Chondrocyte (in vitro differentiated cells): ENCODE measurements at places on chromosomes 2 and 18. TPM values are rescaled to one million over a fixed set of nuclear protein-coding genes. Genes with fewer than 3 reads are reported as not detected.

- H3K4me3 ChIP-seq = no peak overlapping the region
- no peaks in the 10 kb centered on the region for H3K36me3 ChIP-seq
- H3K27me3 ChIP-seq = peaks cover 10% of the 10 kb centered on the region
- no peaks in the 10 kb centered on the region for H3K4me1 ChIP-seq
- H3K27ac ChIP-seq = no peak overlapping the region
Measured at GRCh38 chr2:96091141-96091710, 25.1 kb downstream of the ADRA2B start.

DNA sequence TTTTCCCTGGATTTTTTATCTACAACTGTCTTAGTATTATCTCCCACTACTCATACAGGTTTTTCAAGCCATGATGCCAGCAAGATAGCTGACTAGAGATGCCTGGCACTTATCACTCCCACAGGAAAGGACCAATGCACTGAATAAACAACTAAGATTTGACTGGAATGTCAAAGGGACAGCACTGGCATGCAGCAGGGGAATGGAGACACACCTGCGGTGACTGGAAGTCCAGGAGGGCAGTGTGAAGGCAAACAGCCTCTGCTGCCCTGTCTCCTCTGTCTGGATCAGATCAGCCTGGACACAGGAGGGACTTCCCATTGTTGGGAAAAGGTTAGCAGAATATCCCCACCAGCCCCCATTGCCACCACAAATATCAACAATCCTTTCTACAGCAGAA is 85.1 kb downstream of the TMEM237 start:
- H3K4me3 ChIP-seq = no peak overlapping the region
- H3K27me3 ChIP-seq = no peaks in the 10 kb centered on the region
- H3K27ac ChIP-seq = no peak overlapping the region
- no peaks in the 10 kb centered on the region for H3K36me3 ChIP-seq
- H3K4me1 ChIP-seq = no peaks in the 10 kb centered on the region

DNA sequence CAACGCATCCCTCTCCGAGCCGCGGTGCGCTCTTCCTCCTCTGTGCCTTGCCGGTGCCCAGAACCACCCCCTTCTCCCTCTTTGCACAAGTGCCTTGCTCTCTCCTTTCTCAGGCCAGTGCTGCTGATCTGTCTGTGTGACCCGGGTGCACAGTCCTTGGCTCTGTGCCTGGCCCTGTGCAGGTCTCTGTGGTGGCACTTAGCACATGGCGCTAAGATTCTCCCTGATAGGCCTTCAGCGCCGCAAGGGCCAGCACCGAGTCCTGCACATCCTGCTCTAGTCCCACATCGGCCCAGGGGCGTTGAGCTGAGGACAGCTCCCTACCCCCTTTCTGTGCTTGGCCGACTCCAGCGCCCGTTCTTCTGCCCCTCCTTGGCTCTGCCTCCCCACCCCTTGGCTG is 136.1 kb downstream of the NEDD4L start:
- H3K4me3 ChIP-seq = no peak overlapping the region
- H3K4me1 ChIP-seq = peaks cover 43% of the 10 kb centered on the region
- DNase-seq = no peak
- peak overlapping the region; percentile 0 for H3K27ac ChIP-seq

GRCh38 chr2:69461404-69461803 is 24.2 kb upstream of the NFU1 start:
- H3K4me1 ChIP-seq = peaks cover 4% of the 10 kb centered on the region
- no peak overlapping the region for H3K4me3 ChIP-seq
- H3K27ac ChIP-seq = no peak overlapping the region
- no peaks in the 10 kb centered on the region for H3K27me3 ChIP-seq
- peaks cover 22% of the 10 kb centered on the region for H3K36me3 ChIP-seq

DNA sequence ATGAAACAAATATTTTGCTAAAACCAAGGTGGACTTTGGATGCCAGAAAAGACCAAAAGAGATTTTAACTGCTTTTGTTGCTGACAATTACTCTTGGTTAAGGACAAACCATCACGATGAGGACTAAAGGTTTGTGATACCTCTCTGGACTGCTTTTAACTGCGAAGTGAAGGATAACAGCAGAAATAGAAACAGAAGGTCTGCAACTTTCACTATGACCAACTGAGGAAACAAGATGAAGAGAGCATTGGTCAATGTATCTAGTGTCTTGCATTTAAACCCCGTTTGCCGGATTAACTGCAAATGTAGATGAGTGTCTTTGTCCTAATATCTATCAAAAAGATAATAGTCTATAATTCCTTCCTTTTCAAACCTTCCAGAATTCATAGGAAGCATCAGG is 541.7 kb downstream of the ERBB4 start:
- no peak overlapping the region for H3K4me3 ChIP-seq
- no peak overlapping the region for H3K27ac ChIP-seq
- H3K27me3 ChIP-seq = no peaks in the 10 kb centered on the region
- no peaks in the 10 kb centered on the region for H3K4me1 ChIP-seq
- no peaks in the 10 kb centered on the region for H3K36me3 ChIP-seq
- no peak for DNase-seq

DNA sequence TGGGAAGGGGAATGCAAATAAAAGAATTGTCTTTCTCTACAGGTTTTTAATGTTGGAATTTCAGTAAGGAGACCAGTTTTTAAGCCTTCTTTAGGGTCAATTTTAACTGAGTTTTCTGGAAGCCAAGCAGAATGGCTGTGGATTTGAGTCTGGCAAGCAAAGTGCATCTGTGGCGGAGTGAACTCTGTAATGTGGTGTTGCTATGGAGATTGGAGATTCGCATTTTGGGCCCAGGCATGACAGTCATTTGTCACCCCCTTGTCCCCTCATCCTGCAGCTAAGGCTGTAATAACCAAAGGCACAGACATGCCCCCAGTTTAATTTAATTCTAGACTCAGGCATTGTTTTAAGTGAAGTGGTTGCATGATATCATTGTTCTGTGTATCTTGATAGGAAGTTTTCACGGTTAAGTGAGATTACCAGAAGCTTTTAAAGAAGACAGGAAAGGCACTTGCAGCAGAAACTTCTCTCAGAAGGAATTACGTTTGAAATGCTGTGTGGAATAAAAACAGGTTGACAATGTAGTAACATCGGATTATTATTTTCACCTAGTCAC is 30.6 kb downstream of the ARMC9 start:
- H3K4me3 ChIP-seq = no peak overlapping the region
- peaks cover 19% of the 10 kb centered on the region for H3K36me3 ChIP-seq
- no peak for DNase-seq
- peaks cover 43% of the 10 kb centered on the region for H3K4me1 ChIP-seq

DNA sequence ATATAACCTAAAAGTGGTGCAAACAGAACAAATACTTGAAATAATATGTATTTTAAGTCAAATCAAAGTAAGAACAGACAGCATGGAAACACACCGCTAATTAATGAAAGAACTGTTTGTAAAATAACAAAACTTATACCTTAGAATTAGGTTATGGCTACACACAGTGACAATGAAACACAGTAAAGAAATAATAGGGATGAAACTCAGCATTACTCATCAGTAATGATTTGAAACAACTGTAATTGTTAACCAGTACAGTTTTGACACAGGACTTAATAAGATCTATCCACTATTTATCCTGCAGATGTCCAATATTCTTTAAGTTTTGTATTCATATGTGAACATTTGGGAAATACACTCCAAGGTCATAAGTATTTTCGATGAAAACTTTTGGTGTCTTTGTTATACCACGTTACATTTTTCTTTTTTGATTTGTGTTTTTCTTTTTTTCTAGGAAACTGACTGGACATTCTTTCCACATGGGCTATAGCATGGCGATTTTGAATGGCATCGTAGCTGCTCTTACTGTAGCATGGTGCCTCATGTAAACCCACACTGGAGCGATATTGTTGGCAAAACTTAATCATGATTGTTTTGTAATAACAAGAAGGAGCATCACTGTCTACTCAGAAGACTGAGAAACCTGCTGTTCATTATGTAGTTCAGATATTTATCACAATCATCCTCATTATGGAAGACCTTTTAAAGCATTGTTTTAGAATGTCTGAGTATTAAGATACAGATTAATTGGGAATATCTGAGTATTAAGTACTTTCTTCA is 41.1 kb downstream of the ARL6IP6 start:
- no peak overlapping the region for H3K27ac ChIP-seq
- H3K4me3 ChIP-seq = no peak overlapping the region
- peaks cover 17% of the 10 kb centered on the region for H3K36me3 ChIP-seq
- H3K27me3 ChIP-seq = no peaks in the 10 kb centered on the region
- DNase-seq = no peak
- H3K4me1 ChIP-seq = no peaks in the 10 kb centered on the region

PSMA8 gene
- total RNA-seq = not detected in 3 replicates

MALL gene
- 0.60 to 0.85 TPM (median 0.82 TPM) in 3 replicates for total RNA-seq

APOB gene
- total RNA-seq = 0.23 to 0.32 TPM (median 0.31 TPM) in 3 replicates

TUBB8B gene
- not detected in 3 replicates for total RNA-seq

SPATS2L gene
- 233 to 237 TPM (median 233 TPM) in 3 replicates for total RNA-seq

GALNT14 gene
- 0.70 to 17.8 TPM (median 16.2 TPM) in 3 replicates for total RNA-seq
